Naive thymus-derived CD8-positive, alpha-beta T cell (primary cell): ENCODE measurements at places on chromosomes 16 and 17.

GRCh38 chr17:34366010-34366409 is 3.0 kb upstream of the CCL1 start:
- peaks cover 5% of the 10 kb centered on the region for H3K4me1 ChIP-seq
- no peak for DNase-seq
- no peak overlapping the region for H3K4me3 ChIP-seq
- peaks cover 4% of the 10 kb centered on the region for H3K27me3 ChIP-seq
- H3K27ac ChIP-seq = no peak overlapping the region

DNA sequence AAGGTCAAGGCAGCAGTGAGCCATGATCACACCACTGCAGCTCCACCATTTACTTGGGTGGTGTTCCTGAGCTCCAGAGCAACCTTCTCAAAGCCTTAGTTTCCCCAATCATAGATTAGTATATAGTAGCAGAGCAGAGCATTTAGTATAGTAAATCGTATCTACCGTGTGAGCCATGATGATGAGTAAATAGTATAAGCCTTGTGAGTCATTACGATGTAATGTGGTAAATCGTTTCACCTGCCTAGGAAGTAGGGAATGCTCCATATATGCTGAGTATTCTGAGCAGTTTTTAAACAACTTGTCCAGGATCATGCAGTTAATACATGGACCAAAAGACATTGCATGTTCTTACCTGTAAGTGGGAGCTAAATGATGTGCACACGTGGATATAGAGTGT is 66.4 kb downstream of the SCNN1B start:
- H3K27me3 ChIP-seq = peaks cover 9% of the 10 kb centered on the region
- H3K27ac ChIP-seq = no peak overlapping the region
- DNase-seq = no peak
- no peaks in the 10 kb centered on the region for H3K36me3 ChIP-seq

GRCh38 chr17:7406235-7406825 is 1.3 kb upstream of the NLGN2 start:
- DNase-seq = no peak
- H3K4me1 ChIP-seq = peaks cover 36% of the 10 kb centered on the region
- H3K4me3 ChIP-seq = peak overlapping the region; percentile 62
- H3K27ac ChIP-seq = peak overlapping the region; percentile 84
- peaks cover 4% of the 10 kb centered on the region for H3K27me3 ChIP-seq

DNA sequence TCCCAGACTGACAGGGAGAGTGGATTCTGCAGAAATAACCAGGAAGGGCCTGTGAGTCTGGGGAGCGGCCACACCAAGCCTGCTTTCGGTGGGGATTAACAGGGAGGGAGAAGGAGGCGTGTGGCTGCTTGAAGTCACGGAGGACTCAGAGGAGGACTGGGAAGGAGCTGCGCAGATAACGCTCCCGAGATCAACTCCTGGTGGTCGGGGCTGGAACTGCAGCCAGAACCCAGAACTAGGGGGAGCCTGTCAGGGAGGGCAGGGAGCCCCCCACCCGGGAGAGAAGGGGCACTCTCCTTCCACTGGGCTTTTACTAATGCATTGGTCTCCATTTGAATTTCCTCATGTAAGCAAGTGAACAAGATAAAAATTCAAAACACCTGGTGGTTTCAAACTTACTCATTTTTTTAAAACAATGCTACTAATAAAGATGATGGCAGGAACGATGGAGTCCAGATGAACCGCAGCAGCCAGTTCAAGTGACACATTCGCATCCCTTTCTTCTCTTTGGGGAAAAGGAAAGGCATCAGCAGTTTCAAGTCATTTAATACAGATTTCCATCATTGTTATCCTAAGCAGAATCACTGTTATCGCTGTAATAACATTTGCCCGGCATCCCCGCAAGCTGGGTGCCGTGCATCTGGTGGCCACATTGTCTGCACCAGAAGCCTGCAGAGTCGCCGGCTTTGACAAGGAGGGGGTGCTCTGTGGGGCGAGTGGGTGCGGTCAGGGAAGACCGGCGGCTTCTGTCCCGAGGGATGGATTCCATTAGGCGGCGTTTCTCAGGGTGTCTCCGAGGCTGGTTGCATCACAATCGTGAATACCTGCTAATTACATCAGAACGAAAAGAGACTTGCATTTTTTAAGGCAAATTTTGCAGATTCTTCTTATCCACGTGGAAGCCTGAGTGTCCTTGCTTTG is 183.0 kb downstream of the FOXL1 start:
- H3K27me3 ChIP-seq = peaks cover 47% of the 10 kb centered on the region
- peak; percentile 19 for DNase-seq
- H3K36me3 ChIP-seq = no peaks in the 10 kb centered on the region
- peaks cover 7% of the 10 kb centered on the region for H3K4me1 ChIP-seq
- H3K27ac ChIP-seq = no peak overlapping the region

DNA sequence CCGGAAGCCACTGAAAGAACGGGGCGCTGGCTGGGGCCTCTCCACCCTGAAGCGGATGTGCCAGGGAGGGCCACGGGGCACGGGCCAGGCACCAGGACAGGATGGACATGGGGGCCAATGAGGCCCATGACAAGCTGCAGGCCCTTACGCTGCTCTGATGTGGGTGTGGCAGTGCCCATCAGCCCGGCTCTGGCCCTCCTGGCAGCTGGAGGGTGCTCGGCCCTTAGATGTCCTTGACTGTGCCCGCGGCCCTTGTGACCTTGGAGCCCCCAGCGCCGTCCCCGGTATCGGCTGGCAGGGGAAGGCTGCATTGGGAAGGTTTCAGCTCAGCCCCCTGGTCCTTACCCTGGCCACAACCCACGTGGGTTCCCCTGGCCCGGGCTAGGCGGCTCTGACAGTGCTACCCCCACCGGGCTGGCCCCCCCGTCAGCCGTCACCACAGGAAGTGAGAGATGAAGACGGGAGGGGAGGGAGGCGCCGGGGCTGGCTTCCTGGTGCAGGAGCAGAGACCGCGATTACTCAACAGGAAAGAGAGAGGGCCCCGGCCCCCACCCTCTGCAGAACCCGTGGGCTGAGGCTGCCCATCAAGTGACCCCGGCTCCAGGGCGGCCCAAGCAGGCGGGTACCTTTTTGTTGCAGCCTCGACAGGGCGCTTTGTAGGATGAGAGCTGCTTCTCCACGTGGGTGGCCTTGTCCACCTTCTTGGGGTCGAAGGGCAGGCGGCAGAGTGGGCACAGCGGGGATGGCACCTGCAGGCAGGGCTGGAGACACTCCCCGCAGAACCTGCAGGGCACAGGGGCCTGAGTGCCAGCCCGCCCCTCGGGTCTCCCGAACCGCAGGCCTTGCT is 5.3 kb downstream of the RNF166 start:
- H3K4me3 ChIP-seq = peak overlapping the region; percentile 95
- H3K36me3 ChIP-seq = no peaks in the 10 kb centered on the region
- DNase-seq = peak; percentile 83
- H3K4me1 ChIP-seq = peaks cover 56% of the 10 kb centered on the region
- no peaks in the 10 kb centered on the region for H3K27me3 ChIP-seq
- H3K27ac ChIP-seq = peak overlapping the region; percentile 99

- H3K4me1 ChIP-seq = peaks cover 5% of the 10 kb centered on the region
- H3K27ac ChIP-seq = no peak overlapping the region
- H3K4me3 ChIP-seq = no peak overlapping the region
- no peak for DNase-seq
- H3K36me3 ChIP-seq = peaks cover 10% of the 10 kb centered on the region
- no peaks in the 10 kb centered on the region for H3K27me3 ChIP-seq
Measured at GRCh38 chr17:28093999-28094716, 51.7 kb downstream of the NLK start.

GRCh38 chr16:79929260-79929965 is 328.9 kb upstream of the MAF start:
- no peak for DNase-seq
- no peak overlapping the region for H3K4me3 ChIP-seq
- no peaks in the 10 kb centered on the region for H3K36me3 ChIP-seq
- H3K27ac ChIP-seq = no peak overlapping the region
- peaks cover 3% of the 10 kb centered on the region for H3K27me3 ChIP-seq
- H3K4me1 ChIP-seq = no peaks in the 10 kb centered on the region

DNA sequence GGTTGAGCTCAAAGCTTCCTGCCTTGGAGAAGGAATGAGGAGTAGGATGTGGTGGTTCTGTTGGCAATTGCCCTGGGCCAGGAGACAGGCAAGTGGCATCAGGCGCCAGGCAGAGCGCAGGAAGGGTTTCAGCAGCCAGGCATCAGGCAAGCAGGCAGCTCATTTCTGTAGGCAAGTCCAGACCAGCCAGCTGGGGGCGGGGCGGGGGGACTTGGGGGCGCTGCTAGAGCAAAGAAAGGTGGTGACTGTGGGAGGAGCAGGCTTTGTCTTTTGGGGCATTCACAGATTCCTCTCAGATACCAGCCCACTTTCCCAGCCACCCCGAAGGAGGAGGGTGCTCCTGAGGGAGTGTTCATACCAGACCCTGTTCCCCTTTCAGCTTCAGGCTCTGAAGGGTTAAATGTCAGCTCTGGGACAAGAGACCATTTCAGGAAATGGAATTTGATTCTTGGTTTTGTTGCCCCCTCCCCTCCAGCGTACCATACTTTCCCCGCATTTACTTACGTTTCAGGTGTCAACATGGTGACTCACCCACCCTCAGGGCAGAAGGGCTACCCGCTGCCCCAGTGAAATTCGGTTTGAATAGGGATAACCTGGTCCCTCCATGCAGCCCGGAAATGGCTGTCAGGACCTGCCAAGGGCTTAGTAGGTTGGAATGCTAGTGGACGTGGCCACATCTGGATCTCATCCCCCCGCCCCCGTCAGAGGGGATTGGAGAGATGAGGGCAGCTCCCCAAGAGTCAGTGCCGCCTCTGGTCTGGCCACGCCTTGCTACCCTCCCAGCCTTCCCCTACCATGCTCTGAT is 13.2 kb downstream of the NGFR start:
- peaks cover 17% of the 10 kb centered on the region for H3K27me3 ChIP-seq
- no peak overlapping the region for H3K4me3 ChIP-seq
- no peak for DNase-seq
- H3K36me3 ChIP-seq = no peaks in the 10 kb centered on the region
- no peaks in the 10 kb centered on the region for H3K4me1 ChIP-seq

- H3K4me1 ChIP-seq = peaks cover 5% of the 10 kb centered on the region
- H3K36me3 ChIP-seq = no peaks in the 10 kb centered on the region
- peaks cover 33% of the 10 kb centered on the region for H3K27me3 ChIP-seq
Measured at GRCh38 chr17:81807210-81807719, 3.3 kb downstream of the GCGR start.

GRCh38 chr16:30567991-30568638 is 3.4 kb downstream of the ZNF688 start:
- H3K27ac ChIP-seq = peak overlapping the region; percentile 99
- no peaks in the 10 kb centered on the region for H3K27me3 ChIP-seq
- DNase-seq = peak; percentile 32
- H3K36me3 ChIP-seq = no peaks in the 10 kb centered on the region
- H3K4me3 ChIP-seq = peak overlapping the region; percentile 85
- peaks cover 52% of the 10 kb centered on the region for H3K4me1 ChIP-seq

DNA sequence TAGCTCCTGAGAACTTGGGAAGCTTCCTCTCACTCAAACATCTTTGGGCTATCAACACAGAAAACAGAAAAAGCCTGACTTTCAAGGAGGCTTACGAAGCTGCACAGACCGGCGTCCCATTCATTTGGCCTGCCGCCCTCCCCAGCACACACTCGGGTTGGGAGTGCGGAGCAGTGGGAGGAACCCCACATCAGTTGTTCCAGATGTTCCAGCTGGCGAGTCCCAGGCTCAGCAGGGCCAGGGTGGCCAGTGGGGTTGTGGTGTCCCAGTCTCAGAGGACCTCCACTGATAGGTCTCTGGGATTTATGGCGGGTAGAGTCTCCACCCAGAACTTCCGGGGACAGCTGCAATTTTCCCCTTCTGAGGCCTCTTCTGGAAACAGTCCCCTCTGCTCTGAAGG is 43.1 kb upstream of the DLX4 start:
- H3K27me3 ChIP-seq = peaks cover 51% of the 10 kb centered on the region
- no peak overlapping the region for H3K4me3 ChIP-seq
- no peak overlapping the region for H3K27ac ChIP-seq
- H3K4me1 ChIP-seq = no peaks in the 10 kb centered on the region

DNA sequence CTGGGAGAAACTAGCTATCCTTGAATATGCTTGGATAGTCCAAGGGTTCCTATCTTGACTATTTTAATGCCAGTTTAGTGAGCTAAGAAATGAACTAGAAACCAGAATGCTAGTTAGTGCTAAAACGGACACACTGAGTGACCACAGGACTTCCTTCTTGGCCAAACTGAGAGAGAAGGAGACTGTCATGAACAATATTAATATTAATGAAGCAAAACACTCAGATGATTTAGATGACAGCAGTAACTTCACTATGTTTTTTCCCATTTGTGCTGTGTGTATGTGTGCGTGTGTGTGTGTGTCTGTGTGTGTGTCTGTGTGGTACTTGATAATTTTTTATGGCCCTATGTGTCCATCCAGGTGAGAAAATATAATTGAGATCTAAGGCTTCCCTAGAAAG is 2.2 kb upstream of the ATXN1L start:
- H3K36me3 ChIP-seq = peaks cover 10% of the 10 kb centered on the region
- no peak for DNase-seq
- no peak overlapping the region for H3K4me3 ChIP-seq
- no peak overlapping the region for H3K27ac ChIP-seq
- H3K4me1 ChIP-seq = peaks cover 43% of the 10 kb centered on the region

DNA sequence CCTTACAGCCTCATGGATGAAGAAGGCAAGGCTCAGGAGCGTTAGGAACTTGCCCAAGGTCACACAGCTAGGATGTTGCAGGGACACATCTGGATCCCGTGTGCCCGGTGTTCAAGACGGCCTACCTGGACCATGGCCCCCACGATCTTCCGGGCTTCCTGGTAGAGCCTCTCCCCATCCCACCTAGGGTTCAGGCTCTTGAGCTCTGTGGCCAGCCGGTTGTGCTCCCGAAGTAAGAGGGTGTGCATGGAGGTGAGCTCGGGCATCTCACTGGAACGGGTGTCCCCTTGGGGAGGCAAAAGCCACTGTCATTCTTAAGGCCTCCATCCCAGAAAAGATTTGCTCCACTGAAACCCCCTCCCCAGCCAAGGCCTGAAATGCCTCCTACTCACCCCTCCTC is 5.3 kb downstream of the MPO start:
- H3K4me3 ChIP-seq = no peak overlapping the region
- DNase-seq = no peak
- H3K27me3 ChIP-seq = peaks cover 26% of the 10 kb centered on the region
- no peaks in the 10 kb centered on the region for H3K36me3 ChIP-seq
- no peak overlapping the region for H3K27ac ChIP-seq
- peaks cover 8% of the 10 kb centered on the region for H3K4me1 ChIP-seq

GRCh38 chr16:30381291-30382041 is 895 bp downstream of the SEPTIN1 start:
- H3K27me3 ChIP-seq = no peaks in the 10 kb centered on the region
- H3K36me3 ChIP-seq = no peaks in the 10 kb centered on the region
- H3K4me1 ChIP-seq = peaks cover 72% of the 10 kb centered on the region
- DNase-seq = no peak
- H3K4me3 ChIP-seq = peak overlapping the region; percentile 96

DNA sequence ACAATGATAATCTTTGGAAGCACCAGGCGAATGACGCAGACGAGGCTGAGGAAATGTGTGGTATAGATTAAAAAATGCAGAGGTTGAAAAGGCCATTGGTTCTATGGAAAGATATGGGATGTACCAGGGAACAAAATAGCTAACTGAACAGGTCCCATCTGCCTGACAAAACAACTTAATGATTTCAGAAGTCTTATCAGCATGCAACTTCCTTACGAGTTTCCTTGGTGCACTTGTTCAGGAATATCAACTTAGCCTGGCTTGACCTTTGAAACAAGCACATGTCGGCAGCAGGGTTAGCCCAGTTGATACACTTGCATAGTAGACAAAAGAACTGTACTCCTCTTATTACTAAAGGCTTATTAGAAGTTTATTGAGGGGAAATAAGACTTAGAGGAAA is 90.9 kb upstream of the CDH11 start:
- no peak overlapping the region for H3K4me3 ChIP-seq
- H3K4me1 ChIP-seq = no peaks in the 10 kb centered on the region
- no peak overlapping the region for H3K27ac ChIP-seq
- DNase-seq = no peak
- no peaks in the 10 kb centered on the region for H3K27me3 ChIP-seq

GRCh38 chr17:17668358-17668757 is 12.9 kb upstream of the RAI1 start:
- no peaks in the 10 kb centered on the region for H3K36me3 ChIP-seq
- H3K27me3 ChIP-seq = no peaks in the 10 kb centered on the region
- no peak overlapping the region for H3K27ac ChIP-seq
- H3K4me1 ChIP-seq = peaks cover 25% of the 10 kb centered on the region
